ENCODE measurements at places on chromosomes 11 and 22.

- no peak for DNase-seq
Observed at GRCh38 chr22:43533156-43533530, 121.3 kb downstream of the MPPED1 start.

DNA sequence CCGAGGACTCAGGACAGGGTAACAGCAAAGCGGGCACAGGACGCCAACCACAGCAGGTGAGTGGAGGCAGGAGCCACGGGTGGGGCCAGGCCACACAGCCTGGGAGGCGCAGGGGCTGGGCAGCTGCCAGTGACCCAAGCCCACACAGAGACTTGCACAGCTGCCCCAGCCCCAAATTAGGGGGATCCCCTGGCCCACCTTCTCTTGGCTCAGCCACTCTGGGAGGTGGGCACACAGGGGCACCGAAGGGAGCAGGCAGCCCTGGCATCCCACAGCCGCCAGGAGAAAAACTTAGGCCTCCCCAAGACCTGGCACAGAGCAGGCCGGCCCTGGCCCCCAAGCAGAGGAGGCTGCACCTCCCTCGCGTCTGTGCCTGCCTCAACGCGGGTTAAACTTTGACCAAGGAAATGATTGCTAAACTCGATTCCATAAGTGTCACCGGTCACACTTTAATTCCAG is at the start of gene SLC22A12:
Gene SLC22A12 (plus strand): TSS at position 458 of the 459 bp plus-strand sequence. CDS start 337 bp downstream, outside the sequence.
- DNase-seq, result no peak

GRCh38 chr22:23268139-23268712 is 87.9 kb downstream of the BCR start:
- DNase-seq, result no peak

GRCh38 chr11:120136356-120136755 is 1.6 kb downstream of the TRIM29 start:
- DNase-seq, result no peak

DNA sequence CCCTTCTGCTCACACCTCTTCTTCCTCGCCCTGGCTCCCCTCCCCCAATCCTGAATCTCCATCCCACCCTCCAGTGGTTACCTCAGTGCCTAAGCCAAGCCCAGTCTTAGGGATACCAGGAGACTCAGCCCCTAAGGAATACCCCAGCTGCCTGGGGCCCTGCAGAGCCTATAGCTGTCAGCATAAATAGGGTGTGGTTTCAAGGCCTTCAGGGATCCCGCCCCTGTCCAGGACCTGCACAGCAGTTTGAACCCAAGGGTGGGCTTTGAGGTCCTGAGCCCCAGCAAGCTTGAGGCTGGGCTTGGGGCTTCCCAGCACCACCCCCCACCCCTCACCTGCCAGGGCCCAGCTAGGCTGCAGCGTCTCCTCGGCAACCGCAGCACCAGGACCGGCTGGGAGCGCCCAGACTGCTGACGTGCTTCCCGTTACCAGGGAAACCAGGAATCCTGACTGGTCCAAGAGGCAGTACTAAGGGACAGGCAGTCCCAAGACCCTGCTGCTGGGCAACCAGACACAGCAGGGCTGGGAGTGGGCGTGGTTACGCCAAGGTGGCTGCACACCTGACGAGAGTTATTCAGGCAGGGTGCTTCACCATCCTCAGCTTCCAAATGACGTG is 13.7 kb downstream of the APBB1 start:
- no peak for DNase-seq

DNA sequence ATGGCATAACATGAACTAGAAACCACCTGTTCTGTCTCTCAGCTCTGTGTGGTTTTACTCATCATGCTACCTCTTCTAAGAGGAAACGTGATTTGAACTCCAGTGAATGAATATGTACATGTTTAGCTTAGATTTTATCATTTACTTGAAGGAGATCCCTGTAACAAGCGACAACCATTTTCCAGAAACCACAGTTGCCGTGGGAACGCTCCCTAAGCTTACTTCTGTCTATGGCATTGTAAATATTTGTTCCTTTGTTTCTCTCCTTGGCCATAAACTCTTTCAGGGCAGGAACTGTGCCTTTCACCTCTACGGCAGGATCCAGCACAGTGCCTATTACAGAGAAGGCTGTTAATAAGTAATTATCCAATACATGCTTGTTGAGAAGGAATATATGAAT is 17.1 kb upstream of the TPH1 start:
- no peak for DNase-seq

GRCh38 chr11:76512851-76513653 is 68.2 kb downstream of the EMSY start:
- DNase-seq, result peak; percentile 9

- DNase-seq, result no peak
Observed at GRCh38 chr11:114148013-114148382, 88.5 kb downstream of the ZBTB16 start.

GRCh38 chr22:47168441-47168840 is 406.0 kb downstream of the TBC1D22A start:
- DNase-seq, result no peak

DNA sequence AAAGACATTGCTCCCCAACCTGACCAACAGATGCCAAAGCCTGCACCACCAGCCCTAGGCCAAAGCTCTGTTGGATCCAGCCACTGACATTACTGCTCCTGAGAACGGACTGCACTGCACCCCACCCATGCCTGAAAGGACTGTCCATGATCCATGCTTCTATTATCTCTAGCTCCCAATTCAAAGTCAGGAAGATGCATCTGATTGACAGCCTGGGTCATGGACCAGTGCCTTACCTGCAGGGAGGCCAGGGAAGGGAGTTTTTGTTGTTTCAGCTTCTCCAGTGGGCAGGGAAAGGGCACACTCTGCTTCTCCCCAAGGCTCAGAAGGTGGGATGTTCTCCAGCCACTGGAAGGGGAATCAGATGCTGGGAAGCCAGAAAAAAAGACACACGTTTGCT is 4.8 kb upstream of the PRDM11 start:
- DNase-seq, result no peak

DNA sequence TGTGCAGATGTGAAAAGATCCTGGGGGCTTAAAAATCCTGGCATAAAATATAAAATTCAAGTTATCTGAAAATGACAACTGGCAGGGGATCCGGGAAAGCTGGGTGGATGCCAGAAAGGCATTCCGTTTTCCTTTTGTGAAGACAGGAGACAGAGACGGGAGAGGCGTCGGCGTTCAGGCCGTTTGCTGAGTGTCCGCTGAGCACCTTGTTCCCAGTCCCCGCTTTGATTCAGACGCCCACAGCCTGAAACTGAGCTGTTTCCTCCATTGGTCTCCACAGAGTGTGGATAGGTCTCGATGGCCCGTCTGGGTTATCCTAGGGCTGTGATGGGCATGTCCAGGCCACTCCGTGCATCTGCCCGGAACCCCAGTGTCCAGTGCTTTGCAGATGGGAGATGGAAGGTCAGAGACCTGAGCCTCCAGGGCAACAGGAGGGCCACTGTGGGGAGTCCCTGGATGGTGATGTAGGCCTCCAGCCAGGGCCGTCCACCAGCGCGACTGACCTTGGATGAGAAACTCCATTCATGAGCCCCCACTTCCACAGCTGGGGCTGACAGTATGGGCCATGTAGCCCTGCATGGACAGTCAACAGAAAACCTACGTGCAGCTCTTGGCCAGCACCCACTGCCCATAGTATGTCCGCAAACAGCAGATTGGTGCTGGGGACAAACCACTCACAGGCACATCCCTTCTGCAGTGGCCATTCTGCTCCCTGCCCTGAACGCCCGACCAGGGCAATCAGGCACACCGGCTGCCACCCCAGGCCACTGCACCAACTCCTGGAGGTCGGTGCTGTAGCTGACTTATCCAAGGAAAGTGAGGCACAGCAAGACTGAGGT is 11.6 kb downstream of the MRGPRF start:
- DNase-seq, result no peak
